ENCODE measurements at places on chromosomes 2 and 18. TPM values are rescaled to one million over a fixed set of nuclear protein-coding genes. Genes with fewer than 3 reads are reported as not detected.

DNA sequence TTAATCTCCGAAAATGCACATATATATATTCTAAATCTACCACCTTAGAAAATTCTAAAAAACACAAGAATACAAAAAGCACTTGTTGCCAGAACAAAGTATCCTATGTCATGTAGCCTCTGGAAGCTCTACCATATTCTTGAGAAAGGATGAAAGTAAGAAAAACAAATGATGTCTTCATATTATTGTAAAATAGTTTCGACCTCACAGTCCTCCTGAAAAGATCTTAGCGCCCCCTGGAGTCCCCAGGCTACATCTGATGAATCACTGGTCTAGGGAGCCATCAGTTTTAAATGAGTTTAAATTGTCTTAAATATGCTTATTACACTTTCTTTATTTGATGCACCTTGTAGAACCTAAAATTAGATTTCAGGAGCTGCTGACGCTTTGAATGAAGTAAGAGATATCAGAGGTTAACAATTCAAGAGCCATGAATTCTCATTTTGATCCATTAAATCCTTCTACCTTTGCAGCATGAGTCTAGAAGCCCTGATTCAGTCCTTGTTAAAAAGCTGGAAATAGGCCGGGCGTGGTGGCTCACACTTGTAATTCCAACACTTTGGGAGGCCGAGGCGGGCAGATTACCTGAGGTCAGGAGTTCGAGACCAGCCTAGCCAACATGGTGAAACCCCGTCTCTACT lies 138.8 kb downstream of the MCFD2 start:
- no peak overlapping the region for H3K4me3 ChIP-seq
- DNase-seq = no peak
- peaks cover 22% of the 10 kb centered on the region for H3K4me1 ChIP-seq
- H3K36me3 ChIP-seq = no peaks in the 10 kb centered on the region

GRCh38 chr2:13106302-13106701 lies 389.6 kb downstream of the TRIB2 start:
- H3K4me1 ChIP-seq = peaks cover 16% of the 10 kb centered on the region
- DNase-seq = no peak
- no peak overlapping the region for H3K4me3 ChIP-seq

Gene GPR17
- total RNA-seq = not detected

GRCh38 chr2:190634381-190634780 lies 14.5 kb upstream of the NAB1 start:
- no peak overlapping the region for H3K27ac ChIP-seq
- DNase-seq = no peak
- no peaks in the 10 kb centered on the region for H3K27me3 ChIP-seq

Gene IRS1
- total RNA-seq = 12.7 TPM

DNA sequence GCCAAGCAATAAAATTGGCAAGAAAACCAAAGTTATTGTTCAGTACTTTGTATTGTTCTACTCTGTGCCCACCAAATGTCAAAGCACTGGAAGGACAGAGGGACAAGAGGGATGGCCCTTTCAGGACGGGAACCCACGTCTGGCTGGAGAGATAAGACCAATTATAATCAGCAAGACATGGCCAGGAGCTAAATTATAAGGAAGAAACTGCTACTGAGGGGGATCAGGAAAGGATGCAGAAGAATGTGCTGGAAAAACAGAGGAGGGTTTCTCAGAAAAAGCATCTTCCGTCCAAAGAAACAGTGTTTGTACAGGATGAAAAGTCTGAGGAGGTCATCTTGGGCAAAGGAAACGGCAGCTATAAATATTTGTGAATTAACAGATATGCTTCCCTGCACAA lies 46.4 kb upstream of the NARS1 start:
- no peaks in the 10 kb centered on the region for H3K27me3 ChIP-seq
- H3K27ac ChIP-seq = no peak overlapping the region
- peaks cover 66% of the 10 kb centered on the region for H3K36me3 ChIP-seq
- no peak for DNase-seq
- peaks cover 4% of the 10 kb centered on the region for H3K4me1 ChIP-seq

Data from heart right ventricle (tissue), 16 donors.